Parietal lobe (tissue), 2 donors: ENCODE measurements at places on chromosomes 16 and 17. TPM values are rescaled to one million over a fixed set of nuclear protein-coding genes. Genes with fewer than 3 reads are reported as not detected.

TMEM114 gene
- total RNA-seq = not detected

KRT9 gene
- total RNA-seq = not detected

ADCY9 gene
- 13.5 TPM for total RNA-seq

GRIN2A gene
- total RNA-seq = 18.5 TPM

PPM1E gene
- 52.3 TPM for total RNA-seq

ZNF319 gene
- 8.5 TPM for total RNA-seq

CHAD gene
- total RNA-seq = not detected

TM4SF5 gene
- total RNA-seq = not detected

HOXB1 gene
- total RNA-seq = not detected

HOXB2 gene
- total RNA-seq = not detected

TBC1D3B gene
- total RNA-seq = 13.5 TPM

CCL7 gene
- total RNA-seq = not detected

PLLP gene
- 2.8 TPM for total RNA-seq

PRSS27 gene
- total RNA-seq = 6.3 TPM

ZNF785 gene
- 33.2 TPM for total RNA-seq

WFDC1 gene
- 0.31 TPM for total RNA-seq

ABCA3 gene
- 57.3 TPM for total RNA-seq

RAMP2 gene
- total RNA-seq = 9.1 TPM

PRSS22 gene
- not detected for total RNA-seq

IGSF6 gene
- 1.6 TPM for total RNA-seq

PERCC1 gene
- total RNA-seq = not detected

MGAT5B gene
- 53.8 TPM for total RNA-seq

RNF43 gene
- 0.31 TPM for total RNA-seq

MEAK7 gene
- total RNA-seq = 32.6 TPM

UTP18 gene
- total RNA-seq = 36.6 TPM

CAVIN1 gene
- 4.1 TPM for total RNA-seq

SCNN1G gene
- total RNA-seq = 0.63 TPM

ABCA8 gene
- total RNA-seq = 3.8 TPM

TK1 gene
- total RNA-seq = 4.1 TPM

TEKT5 gene
- total RNA-seq = 2.8 TPM

LHX1 gene
- not detected for total RNA-seq

SULT1A4 gene
- 3.8 TPM for total RNA-seq

G6PC1 gene
- not detected for total RNA-seq

ABCC12 gene
- 1.3 TPM for total RNA-seq

DOC2B gene
- 43.2 TPM for total RNA-seq

C1QL1 gene
- 2.2 TPM for total RNA-seq

CCL13 gene
- total RNA-seq = not detected

BTBD17 gene
- 4.7 TPM for total RNA-seq

GCGR gene
- not detected for total RNA-seq

CHST4 gene
- total RNA-seq = not detected

KSR1 gene
- 53.5 TPM for total RNA-seq

RDM1 gene
- 0.94 TPM for total RNA-seq

RASD1 gene
- total RNA-seq = 9.1 TPM

ZPBP2 gene
- total RNA-seq = not detected

TPSG1 gene
- not detected for total RNA-seq

GINS3 gene
- 4.1 TPM for total RNA-seq

CLEC3A gene
- total RNA-seq = not detected

KRTAP9-4 gene
- not detected for total RNA-seq

LDAF1 gene
- 34.1 TPM for total RNA-seq

ABCA9 gene
- total RNA-seq = 4.4 TPM

CA4 gene
- total RNA-seq = not detected

ANTKMT gene
- 21.0 TPM for total RNA-seq

ZNF771 gene
- 11.6 TPM for total RNA-seq

TMEM92 gene
- not detected for total RNA-seq

RNF213 gene
- 38.8 TPM for total RNA-seq
